ENCODE measurements at places on chromosomes 6 and 20.

DNA sequence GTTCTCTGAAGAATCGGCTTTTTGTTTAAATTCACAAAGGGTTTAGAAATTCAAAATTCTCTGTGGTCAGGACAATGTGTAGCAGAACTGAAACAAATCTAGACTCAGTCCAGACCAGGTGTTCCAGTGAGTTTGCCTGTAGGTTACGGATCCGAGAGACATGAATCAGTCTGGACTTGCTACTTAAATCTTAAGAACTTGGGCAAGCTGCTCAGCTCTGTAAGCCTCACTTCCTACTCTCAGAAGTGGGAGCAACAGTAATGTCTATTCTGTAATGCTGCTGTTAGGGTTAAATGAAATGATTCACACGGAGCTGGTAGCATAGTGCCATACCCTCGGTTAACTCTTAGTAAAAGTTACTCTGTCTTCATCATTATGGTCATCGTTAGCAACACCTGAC, 37.7 kb downstream of the HECA start:
- DNase-seq: no peak

DNA sequence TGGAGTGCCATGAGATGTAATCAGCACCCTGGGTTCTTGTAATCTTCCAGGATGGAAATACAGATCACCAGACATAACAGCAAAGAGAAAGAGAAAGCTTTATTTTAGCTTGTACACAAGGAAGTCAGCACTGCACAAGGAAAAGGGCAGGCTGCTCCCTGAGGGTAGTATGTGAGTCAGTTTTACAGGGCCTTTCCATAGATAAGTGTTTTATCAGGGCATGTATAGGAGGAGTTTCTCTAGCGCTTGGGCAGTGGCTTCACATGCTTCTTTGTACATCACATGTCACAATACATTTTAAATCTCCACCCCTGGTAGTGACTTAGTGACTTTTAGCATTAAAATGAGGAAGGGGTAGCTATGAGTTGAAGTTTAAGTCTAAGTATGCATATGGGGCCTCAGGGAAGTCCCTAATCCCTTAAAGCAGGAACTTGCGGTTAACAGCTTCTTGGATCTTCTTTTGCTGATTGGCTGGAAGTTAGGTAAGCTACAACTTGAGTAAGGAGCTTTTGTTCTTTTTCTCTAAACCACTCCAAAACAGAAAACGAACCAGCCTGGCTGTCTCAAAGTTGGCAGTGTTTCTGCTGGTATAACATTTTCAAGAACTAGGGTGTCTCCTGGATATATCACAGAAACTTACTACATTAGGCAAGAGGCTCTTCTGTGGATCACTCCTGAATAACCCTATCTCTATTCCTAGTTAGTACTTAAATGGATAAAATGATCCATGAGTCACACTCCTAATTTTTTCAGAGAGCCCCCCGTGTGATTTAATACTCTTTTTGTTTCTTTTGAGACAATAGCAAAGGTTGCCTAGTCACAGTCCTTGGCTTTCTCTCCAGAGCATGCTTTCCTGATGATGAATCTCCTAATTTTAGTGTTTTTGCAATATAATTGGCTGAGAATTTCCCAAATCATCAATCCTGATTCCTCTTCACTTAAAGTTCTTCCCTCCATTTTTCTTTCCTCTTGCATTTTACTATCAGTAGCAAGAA, 60.2 kb downstream of the MRAP2 start:
- no peak for DNase-seq

DNA sequence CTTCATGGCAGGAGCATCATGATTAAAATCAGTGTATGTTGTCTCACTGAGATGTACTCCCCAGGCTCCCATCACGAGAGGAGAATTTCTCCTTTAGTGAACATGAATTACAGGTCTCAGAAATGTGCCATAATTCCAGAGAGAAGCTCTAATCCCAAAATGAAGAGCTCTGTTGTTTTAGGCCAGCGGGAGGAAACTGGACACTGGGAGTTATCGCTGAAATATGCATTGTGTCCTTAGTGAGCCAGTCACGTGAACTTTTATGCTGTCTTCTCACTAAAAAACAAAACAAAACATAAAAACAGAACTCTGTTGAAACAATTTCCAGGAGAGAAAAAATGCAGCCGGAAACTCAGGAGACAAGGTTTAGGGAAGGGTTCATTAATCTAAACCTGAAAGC, 315.7 kb upstream of the NT5E start:
- DNase-seq: no peak

DNA sequence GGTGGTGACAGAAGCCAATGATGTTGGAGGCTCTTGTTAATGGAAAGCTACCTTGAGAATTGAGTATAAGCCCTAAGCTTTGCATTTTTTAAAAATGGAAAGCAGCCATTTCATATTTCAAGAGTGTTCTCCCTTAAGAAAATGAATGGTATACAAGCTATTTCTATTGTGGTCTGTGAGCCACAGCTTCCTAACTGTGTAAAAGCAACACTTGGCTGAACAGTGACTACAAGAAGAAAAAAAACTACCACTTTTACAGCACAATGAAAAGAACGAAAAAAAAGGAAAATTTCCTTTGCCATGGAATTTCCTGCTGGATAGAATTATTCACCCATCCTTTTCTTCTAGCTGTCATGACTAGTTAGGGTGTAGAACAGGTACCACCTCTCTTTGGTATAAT, 397.1 kb upstream of the BTBD3 start:
- DNase-seq: no peak

GRCh38 chr6:8075704-8076103, 11.5 kb upstream of the BLOC1S5 start:
- DNase-seq: no peak

- DNase-seq: no peak
Observed at GRCh38 chr20:21767200-21767738, 61.8 kb downstream of the PAX1 start.

- DNase-seq: no peak
Observed at GRCh38 chr6:47027315-47027714, 14.8 kb downstream of the ADGRF1 start.

DNA sequence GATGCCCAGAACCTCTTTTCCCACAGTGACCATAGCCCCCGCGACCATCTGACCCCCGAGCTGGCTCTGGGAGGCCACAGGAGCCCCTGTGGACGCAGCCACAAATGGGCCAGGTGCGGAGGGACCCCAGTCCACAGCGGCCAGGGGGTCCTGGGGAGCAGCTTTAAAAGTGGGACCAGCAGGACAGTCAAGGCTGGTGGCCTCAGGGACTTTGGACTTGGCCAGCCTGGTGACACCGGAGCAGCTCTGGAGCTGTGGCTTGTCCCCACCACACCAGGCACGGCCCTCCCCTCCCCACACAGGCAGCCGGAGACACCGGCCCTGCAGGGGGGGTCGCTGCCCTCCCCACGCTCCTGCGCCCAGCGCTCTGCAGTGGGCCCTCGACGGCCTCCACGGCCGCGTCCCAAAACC, 3.5 kb downstream of the FNDC11 start:
- no peak for DNase-seq

DNA sequence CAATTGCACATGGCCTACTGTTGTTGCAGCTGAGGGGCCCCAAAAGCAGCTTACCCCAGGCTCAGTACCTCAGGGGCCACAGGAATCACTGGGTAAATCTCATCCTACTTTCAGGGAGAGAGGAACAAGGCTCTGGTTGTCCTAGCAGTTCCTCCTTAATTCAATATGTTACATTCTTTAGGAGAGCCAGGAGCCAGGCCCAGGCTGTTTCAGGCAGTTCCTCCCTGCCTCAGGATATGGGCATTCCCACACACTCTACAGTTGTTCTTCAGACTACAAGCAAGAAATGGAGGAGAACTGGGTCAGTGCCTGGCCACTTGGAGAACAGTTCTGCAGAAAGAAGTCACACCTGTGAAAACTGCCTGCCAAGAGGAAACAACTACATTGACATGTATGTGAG, 9.6 kb upstream of the BTN3A2 start:
- no peak for DNase-seq

DNA sequence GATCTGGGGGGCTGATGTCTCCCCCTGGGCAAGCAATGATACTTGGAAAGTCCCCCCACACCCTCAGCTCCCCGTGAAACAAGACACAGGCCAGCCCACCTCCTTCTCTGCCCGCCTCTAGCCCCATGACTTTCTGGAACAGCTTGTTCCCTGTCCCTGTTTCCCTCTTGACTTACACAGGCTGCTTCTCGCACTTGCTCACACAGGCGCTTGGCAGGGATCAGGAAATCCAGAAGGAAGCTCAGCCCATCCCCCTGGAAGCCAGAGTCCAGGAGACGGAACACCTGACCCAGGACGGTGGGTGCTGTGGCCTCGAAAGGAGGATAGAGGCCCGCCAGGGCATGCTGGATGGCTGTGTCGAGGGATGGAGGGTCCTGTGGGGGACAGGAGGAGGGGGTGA, 14.8 kb downstream of the KIAA1755 start:
- no peak for DNase-seq

DNA sequence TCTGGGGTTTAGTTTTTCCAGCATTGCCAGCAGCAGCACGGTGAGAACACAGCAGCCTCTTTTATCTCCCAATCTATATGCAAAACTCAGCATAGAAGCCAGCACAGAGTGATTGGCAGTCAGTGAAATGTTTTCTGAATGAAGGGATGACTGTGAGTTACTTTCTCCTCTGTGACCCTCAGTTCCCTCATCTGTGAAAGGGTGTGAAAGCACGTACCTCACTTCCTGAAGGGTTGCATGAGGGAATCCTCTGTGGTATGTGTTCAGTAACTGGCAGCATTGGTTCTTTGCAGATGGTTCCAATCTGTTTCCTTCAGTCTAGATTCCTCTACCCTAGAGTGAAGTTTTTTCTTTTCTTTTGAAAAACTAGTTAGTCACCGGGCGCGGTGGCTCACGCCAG, 40.0 kb downstream of the EFCAB8 start:
- DNase-seq: no peak

- DNase-seq: peak; percentile 68
Observed at GRCh38 chr6:27161946-27162603, 85.4 kb upstream of the PRSS16 start.

GRCh38 chr6:116373940-116374339, 3.2 kb downstream of the DSE start:
- DNase-seq: no peak

- no peak for DNase-seq
Observed at GRCh38 chr20:17439616-17440296, 91.4 kb downstream of the BFSP1 start.

DNA sequence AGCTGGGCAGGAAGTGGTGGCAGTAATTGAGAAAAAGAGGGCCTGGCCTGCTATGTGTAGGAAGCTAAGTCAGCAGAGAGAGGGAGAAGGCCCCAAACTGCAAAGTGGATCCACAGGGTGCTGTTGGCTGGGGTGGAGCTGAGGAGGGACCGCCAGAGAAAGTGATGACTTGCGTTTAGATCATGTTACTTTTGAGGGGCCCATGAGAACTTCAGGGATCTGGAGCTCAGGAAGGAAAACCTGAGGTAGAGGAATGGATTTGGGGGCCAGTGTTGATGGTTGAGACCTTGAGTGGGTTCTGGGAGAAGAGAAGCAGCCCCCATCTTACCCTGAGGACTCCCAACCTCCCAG, 155.5 kb downstream of the MRPL14 start:
- DNase-seq: no peak

DNA sequence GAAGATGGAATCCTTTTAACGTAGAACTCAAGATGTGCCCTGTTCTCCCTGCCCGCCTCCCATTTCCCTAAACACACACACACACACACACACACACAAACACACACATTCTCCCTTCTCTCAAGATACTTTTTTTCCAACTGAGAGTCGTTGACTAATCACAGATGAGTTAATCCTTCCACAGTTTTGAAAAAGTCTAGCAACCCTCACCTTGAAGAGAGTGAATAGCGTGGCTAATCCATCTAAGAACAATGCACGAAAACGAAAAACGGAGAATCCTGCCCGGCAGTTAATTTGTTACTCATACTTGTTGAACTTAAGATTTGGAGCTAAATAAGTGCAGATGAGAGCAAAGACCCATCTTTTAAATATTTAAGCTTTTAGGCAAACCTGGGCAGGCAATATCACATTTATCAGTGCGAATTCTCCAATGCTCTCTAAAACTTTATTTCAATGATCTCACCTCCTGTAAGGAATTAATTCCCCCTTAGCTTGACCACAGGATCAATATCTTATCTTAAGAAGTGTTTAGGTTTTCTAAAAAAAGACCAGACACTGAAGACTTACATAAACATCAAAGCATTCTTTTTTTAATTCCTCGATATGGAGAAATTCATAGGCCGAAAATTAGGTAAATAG, 1.1 kb downstream of the AGPAT4 start:
- no peak for DNase-seq

GRCh38 chr20:11018668-11019170, 344.9 kb upstream of the JAG1 start:
- DNase-seq: no peak

DNA sequence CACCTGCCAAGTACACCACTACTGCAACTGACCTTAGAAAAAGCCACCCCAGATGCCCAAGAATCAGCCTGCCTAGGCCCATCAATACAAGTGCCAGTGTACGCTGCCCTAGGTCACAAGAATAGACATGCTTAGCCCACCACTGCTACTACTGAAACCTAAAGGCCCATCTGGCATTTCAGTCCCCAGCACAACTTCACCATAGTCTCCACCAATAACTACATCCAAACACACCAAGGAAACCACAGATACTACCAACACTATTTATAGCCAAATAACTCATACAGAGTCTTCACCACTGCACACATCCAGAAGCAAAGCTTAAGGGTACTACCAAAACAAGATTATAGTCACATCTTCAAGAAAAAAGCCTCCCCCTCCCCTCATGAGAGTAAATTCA, 28.2 kb downstream of the TREML4 start:
- DNase-seq: no peak

GRCh38 chr6:3391902-3392458, 64.9 kb downstream of the SLC22A23 start:
- DNase-seq: peak; percentile 19

GRCh38 chr20:1392443-1392692, 486 bp downstream of the FKBP1A start:
- no peak for DNase-seq

DNA sequence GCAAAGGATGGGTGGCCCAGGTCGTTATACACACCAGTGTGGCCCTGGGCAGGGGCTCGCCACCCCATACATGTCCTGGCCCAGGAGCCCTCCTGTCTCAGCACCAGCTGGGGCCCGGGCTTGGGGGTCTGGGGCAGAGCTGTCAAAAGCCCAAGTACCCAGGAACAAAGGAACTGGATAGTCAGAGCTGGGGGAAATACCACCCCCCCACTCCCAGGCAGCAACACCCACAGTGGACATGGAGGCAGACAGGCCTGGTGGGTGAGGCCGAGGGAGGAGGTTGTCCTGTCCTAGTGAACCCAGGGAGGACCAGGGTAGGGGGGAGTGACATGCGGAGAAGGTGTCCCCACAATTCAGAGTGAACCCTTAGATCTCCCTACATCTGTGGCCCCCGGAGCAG, 406.5 kb downstream of the CDH4 start:
- DNase-seq: no peak

DNA sequence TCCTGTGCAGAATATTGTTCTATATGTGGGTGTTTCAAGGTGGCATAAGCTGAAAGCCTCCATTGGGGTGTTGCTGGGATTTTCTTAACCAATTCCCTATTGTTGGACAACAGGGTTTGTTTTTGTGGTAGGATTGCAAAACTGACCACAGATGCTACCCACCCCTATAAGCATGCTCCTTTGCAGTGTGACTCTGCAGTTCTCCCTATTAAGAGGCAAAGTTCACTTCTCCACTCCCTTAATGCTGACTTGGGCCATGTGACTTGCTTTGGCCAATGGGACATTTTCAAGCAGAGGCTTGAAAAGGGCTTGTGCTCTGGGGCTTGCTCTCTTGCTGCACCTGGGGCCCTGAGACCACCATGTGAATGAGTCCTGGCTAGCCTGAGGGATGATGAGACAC, 8.5 kb upstream of the ANGPT4 start:
- no peak for DNase-seq

- no peak for DNase-seq
Observed at GRCh38 chr6:78487401-78487800, 379.9 kb upstream of the IRAK1BP1 start.

Data from adrenal gland (tissue), 19 donors.